ENCODE measurements at places on chromosomes 2 and 18. TPM values are rescaled to one million over a fixed set of nuclear protein-coding genes. Genes with fewer than 3 reads are reported as not detected.

CFAP65 gene
- 0.48 TPM for total RNA-seq

RANBP2 gene
- total RNA-seq = 24.7 TPM

ZNF804A gene
- total RNA-seq = not detected

UNC80 gene
- not detected for total RNA-seq

CGREF1 gene
- total RNA-seq = 7.8 TPM

AQP12B gene
- total RNA-seq = not detected

CFAP53 gene
- 0.30 TPM for total RNA-seq

MAL gene
- total RNA-seq = 0.12 TPM

COL3A1 gene
- 0.09 TPM for total RNA-seq

TUBB8B gene
- total RNA-seq = not detected

LINC00305 gene
- total RNA-seq = not detected

ZFP36L2 gene
- 38.8 TPM for total RNA-seq

TCF4 gene
- 1.5 TPM for total RNA-seq

ABCB11 gene
- total RNA-seq = not detected

SLC5A7 gene
- total RNA-seq = not detected

AGXT gene
- total RNA-seq = not detected

TMEM178A gene
- total RNA-seq = 0.21 TPM

RGPD3 gene
- 0.18 TPM for total RNA-seq

ASXL3 gene
- total RNA-seq = not detected

R3HDM1 gene
- 21.9 TPM for total RNA-seq

CENPA gene
- 55.9 TPM for total RNA-seq

LTBP1 gene
- total RNA-seq = 29.6 TPM

ELOA2 gene
- total RNA-seq = not detected

POTEF gene
- total RNA-seq = not detected

KCNF1 gene
- total RNA-seq = 47.2 TPM

RAB6C gene
- not detected for total RNA-seq

MCEE gene
- 13.5 TPM for total RNA-seq

THSD7B gene
- not detected for total RNA-seq

COL5A2 gene
- 75.7 TPM for total RNA-seq

CRYGD gene
- total RNA-seq = not detected

TLX2 gene
- 0.48 TPM for total RNA-seq

BARD1 gene
- 6.2 TPM for total RNA-seq

WIPF1 gene
- total RNA-seq = 25.2 TPM

LYG1 gene
- 1.5 TPM for total RNA-seq

VWC2L gene
- total RNA-seq = not detected

TXNDC2 gene
- 0.45 TPM for total RNA-seq

SERPINB3 gene
- total RNA-seq = not detected

All from A549 treated with Mapracorat at 1 μM for 4 hours (cell line).